Umbilical cord (tissue), 2 donors: ENCODE measurements at places on chromosomes 7 and 10. TPM values are rescaled to one million over a fixed set of nuclear protein-coding genes. Genes with fewer than 3 reads are reported as not detected.
A peak's percentile ranks its signal among the peaks of the same experiment; 100 is the strongest.

- DNase-seq, result no peak
These were observed 55.2 kb upstream of the C10orf71 start for GRCh38 chr10:49243610-49244283.

Gene FLNC
- 204 TPM for total RNA-seq

- DNase-seq, result peak; percentile 92
These were observed at the start of gene C7orf57 for GRCh38 chr7:48035301-48035966. TSS of gene C7orf57 (plus strand) at chr7:48035543. CDS start at chr7:48036309, 766 bp downstream.

DNA sequence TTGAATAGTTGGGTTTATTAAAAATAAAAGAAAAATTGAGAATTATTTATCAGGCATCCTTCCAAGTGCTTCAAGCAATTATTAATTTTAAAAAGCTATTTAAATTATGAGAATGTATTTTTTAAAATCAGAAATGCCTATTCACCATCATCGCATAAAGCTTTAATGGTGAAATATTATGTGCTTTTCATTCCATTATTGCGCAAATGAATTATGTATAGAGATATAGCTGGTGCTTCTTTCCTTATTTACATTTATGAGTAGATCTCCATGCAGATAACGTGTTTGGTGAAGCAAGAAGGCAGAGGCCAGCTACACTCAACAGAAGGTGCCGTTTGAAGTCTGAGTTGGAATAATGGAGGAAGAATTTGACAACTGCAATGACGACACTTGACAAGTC is 549.1 kb upstream of the DPP6 start:
- no peak for DNase-seq

GRCh38 chr10:59580026-59580863 is 129.4 kb downstream of the SLC16A9 start:
- DNase-seq, result peak; percentile 57

GRCh38 chr7:105849122-105849855 is 27.1 kb downstream of the ATXN7L1 start:
- no peak for DNase-seq

- DNase-seq, result peak; percentile 23
These were observed 94.2 kb upstream of the CXCL12 start for GRCh38 chr10:44478876-44479705.

DNA sequence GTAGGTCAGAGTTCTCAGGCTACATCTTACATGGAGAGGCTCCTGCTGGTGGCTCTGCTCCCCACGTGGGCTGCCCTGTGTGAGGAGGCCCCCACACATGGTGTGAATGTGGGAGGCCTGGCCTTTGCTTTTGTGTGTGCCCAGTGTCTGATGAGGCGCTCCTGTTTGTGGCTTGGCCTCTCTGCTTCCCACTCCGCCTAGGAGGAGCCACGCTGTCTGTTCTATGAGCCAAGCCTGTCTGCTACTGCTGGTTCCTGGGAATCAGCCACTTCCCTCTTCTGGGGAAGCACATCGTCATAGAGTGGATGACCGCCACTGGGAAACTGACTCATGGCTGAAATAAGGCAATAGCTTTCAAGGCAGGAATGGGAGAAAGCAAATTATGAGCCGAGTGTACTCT is 87.1 kb downstream of the CYP26A1 start:
- DNase-seq, result no peak

Gene GIMAP4
- total RNA-seq, result 9.6 TPM

Gene CYP3A7
- total RNA-seq, result 1.2 TPM

Gene MYH16
- total RNA-seq, result not detected

Gene OPN1SW
- not detected for total RNA-seq

DNA sequence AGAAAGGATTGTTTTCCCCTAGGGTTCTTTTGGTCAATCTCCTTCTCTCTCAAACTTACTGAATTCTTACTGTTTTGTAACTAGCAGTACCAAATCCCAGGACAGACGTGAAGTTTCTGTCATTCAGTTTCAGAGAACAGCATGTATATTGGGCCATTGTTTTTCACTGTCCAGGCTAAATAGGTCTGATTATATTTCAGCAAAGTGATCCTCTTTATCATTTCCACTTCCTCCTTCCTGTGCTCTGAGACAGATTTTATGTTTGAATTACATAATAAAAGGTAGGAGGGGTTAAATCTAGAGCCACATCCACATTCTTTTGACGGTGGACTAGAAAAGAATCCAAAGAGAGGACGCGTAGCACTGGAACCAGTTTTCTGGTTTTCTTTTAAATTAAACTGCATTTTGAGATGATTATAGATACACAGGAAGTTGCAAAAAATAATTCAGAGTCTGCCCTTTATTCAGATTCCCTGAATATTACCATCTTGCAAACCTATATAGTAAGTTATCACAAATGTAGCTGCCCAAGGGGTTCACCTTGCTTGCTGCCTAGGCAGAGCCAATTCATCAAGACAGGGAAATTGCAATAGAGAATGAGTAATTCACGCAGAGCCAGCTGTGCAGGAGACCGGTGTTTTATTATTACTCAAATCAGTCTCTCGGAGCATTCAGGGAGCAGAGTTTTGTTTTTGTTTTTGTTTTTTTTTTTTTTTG is 40.1 kb downstream of the AKR1E2 start:
- no peak for DNase-seq

DNA sequence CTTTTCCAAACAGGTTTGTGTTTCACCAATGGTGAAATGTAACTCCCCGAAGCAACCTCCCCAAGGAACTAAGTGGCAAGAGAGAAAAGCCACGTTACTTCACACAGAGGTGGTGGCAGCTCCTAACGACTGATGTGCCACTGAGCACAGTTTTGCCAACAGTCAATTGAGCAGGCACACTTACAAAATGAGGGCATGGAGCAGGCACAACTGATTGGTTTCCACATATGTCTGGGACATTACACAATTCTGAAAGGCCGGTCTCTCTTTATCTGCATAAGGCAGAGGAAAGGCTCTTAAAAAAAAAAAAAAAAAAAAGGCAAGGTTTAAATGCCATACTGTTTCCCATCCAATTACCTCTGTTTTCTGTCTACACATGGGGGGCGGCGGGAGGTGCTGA is 86.7 kb downstream of the GFRA1 start:
- DNase-seq, result no peak

GRCh38 chr7:141975806-141976523 is 2.4 kb upstream of the TAS2R38 start:
- peak; percentile 75 for DNase-seq

Gene ADRB1
- total RNA-seq, result 0.72 TPM

Gene PGAM2
- total RNA-seq, result not detected

GRCh38 chr7:150408393-150409299 is 29.5 kb downstream of the ZNF775 start:
- DNase-seq, result no peak

- no peak for DNase-seq
These were observed 39.5 kb downstream of the STEAP1B start for GRCh38 chr7:22460363-22460988.

DNA sequence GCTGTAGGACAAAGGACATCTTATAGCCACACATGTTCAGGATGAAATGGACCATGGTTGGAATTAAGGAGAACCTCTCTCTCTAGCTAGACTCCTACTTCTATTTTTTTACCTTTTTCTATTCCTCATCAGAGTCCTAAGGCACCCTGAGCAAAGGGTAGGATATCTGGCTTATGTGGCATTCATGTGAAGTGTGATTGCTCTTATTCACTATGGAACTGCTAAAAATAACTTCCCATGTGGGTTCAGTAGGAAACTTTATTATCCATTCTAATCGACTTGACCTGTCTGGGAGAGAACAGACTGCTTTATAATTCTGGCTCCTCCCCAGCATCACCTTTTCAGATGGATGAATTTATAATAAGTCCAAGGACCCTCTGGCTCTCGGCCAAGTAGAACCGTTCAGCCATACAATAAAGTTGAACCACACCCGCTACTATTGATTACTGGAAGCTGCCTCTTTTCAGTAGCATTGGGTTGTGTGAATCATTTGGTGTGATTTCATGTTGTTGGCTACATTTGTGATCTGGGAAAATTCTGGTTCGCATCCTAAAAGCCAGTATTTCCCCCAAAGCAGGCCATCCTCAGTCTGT is 117.5 kb downstream of the NRF1 start:
- no peak for DNase-seq

Gene SPDYE2
- 2.6 TPM for total RNA-seq

DNA sequence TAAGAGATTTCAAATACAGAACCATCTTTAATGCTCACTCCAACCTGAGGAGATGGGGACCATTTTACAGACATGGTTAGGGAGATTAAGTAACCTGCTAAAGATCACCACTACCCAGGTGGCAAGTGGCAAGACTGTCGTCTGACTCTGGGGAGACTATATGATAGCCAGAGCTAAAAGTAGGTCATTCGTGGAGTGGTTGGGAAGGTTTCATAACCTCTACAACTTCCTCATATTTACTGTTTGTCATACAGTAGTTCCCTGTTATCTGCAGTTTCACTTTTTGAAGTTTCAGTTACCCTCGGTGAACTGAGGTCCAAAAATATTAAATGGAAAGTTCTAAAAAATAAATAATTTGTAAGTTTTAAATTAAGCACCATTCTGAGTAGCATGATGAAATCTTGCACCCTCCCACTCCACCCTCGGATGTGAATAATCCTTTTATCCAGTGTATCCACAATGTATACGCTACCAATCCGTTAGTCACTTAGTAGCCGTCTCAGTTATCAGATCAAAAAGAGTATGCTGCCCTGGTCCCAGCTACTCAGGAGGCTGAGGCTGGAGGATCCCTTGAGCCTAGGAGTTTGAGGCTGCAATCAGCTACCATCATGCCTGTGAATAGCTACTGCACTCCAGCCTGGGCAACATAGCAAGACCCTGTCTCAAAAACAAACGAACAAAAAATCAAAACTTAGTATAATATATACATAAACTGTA is 14.9 kb upstream of the LGI1 start:
- DNase-seq, result no peak

- DNase-seq, result no peak
These were observed 27.4 kb downstream of the MINPP1 start for GRCh38 chr10:87531908-87532622.

DNA sequence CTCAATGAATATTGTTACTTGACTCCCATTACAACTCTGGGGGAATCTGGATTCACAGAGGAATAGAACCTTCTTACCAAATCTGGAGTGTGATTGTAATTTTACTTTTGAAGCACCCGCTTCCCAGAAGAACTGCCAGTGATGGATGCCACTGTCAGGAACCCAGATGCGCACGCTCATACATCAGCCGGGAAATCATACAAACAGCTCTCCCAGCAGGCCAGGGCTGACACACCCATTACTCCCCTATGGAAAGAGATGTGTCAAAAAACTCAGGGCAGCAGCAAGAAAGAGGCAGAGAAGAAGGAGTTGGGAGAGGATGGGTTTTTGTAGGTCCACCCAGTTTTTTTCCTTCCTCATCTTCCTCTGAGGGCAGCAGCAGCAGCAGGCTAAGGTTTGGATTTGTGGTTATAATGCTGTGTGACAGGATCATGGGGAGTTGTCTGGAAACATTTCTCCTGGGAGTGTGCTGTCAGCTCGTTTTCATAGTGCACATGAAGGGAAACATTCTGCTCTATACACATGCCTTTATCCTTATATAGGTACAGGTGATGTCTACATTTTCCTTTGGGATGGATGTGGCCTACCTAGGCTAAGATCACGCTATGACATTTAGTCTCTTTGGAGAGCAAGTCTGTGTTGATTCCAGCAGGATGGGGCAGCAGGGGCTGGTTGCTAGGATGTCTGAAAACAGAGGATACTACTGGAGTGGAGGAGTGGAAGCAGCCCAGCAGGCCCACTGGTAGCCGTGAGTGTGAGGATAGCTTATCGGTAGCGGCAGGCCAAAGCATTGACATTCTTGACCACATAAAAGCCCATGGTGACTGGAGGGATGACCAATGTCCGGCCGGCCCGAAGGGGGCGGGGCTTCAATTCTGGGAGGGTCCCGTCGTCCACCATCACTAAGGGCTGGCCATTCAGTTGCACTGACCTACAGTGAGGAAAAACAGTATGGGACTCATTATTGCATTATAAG is 12.4 kb upstream of the HPS1 start:
- no peak for DNase-seq

- peak; percentile 40 for DNase-seq
These were observed 591 bp downstream of the BZW2 start for GRCh38 chr7:16646472-16647072.
